ENCODE measurements at places on chromosomes 7 and 10.

DNA sequence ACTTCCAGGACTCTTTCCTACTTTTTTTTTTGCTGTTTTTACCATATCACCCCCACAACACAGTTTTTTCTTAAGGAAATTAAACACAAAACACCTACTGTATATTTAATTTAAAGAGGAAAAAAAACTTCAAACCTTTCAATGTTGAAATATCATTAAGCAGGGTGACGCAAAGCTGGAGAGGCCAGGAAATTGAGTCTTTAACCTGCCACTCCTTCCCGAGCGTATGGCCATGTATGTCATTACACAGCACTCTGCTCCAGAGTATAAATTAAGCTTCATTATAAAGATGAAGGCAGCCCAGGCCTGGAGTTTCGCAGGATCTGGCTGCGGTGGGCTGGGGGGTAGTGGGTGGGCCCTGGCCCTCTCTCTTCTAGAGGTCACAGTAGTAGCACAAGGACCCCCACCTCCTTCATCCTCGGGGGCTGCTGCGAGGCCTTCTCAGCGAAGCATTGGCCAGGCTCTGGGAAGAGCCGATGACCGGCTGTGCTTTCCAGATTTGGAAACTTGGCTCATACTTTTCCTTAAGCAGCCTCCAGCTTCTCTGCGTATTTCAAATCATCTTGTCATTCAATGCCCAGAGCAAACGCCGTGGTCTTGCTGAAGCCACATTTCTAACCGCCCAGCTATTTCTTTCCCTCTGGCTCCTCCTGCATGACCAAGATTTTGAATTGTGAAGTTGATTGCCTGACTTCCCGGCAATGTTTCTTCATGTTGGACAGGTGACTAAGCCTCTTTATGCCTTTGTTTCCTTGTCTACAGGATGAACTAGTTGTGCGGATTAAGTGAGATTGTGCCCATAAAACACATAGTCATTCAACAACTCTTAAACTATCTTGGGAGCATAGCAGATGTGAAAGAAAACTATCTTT lies 765.1 kb downstream of the SUGCT start:
- no peak for DNase-seq

GRCh38 chr10:24299578-24300260 lies 90.8 kb downstream of the KIAA1217 start:
- no peak for DNase-seq

GRCh38 chr7:45601816-45602540 lies 27.8 kb downstream of the ADCY1 start:
- DNase-seq: no peak

GRCh38 chr10:132387764-132388210 lies 9.2 kb upstream of the PWWP2B start:
- peak; percentile 92 for DNase-seq

GRCh38 chr7:73328696-73329095 lies 735 bp downstream of the FKBP6 start:
- no peak for DNase-seq

- DNase-seq: peak; percentile 53
Measured at GRCh38 chr7:101650579-101651081, 21.5 kb upstream of the MYL10 start.

- no peak for DNase-seq
Measured at GRCh38 chr10:7085147-7085912, 325.5 kb downstream of the SFMBT2 start.

- DNase-seq: no peak
Measured at GRCh38 chr10:27413387-27413786, 90.7 kb upstream of the RAB18 start.
